ENCODE measurements at places on chromosomes 2 and 18. TPM values are rescaled to one million over a fixed set of nuclear protein-coding genes. Genes with fewer than 3 reads are reported as not detected.

DNA sequence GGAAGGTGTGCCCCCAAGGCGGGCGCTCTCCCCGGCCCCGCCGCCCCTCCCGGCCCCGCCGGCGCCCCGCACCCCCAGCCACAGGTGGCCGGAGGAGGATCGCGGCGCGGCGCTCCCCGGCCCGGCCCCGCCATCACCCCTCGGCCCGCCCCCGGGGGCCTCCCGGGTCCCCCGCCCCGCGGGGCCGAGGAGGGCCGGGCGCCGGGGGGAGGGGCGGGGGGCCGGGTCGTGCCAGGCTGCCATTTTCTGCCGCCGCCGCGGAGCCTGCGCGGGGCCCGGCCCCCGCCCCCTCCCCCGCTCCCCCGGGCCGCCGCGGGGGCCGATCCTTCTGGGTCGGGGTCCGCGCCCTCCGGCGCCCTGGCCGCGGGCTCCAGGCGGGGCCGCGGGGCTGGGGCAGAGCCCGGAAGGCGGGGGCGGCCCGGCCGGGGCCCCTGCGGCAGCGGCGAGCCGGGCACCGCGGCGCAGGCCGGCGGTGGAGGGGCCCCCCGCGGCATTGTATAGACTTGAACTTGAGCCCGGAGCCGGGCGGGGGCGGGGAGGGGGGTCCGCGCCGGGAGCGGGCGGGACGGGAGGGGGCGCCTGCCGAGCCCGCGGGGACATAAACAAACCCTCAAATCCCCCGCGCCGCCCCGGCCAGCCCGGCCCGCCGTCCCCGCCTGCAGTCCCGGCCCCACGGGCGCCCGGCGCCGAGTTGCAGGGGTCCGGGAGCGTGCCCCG lies 556 bp downstream of the DNMT3A start:
- no peak for DNase-seq
- no peaks in the 10 kb centered on the region for H3K27me3 ChIP-seq
- peaks cover 35% of the 10 kb centered on the region for H3K4me1 ChIP-seq
- H3K27ac ChIP-seq, result no peak overlapping the region

DNA sequence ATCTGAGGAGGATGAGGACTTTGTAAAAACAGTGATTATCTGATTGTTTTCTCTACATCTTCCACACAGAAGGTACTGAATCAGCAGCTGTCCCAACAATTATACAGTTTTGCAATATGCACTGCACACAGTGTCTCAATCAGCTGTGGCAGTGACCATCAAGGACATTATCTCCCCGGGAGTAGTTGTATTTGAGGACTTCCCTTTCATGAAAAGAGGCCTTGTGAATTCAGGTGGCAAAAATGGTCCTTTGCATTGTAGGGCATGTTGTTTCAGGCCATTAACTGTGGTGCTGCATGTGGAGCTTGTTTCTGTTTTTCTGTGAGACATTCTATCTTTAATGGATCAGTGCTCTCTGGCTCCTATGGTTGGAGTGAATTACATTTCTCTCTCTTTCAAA lies 779.4 kb upstream of the FSHR start:
- no peaks in the 10 kb centered on the region for H3K4me1 ChIP-seq
- no peak overlapping the region for H3K27ac ChIP-seq
- DNase-seq, result no peak
- no peaks in the 10 kb centered on the region for H3K27me3 ChIP-seq
- H3K4me3 ChIP-seq, result no peak overlapping the region

DNA sequence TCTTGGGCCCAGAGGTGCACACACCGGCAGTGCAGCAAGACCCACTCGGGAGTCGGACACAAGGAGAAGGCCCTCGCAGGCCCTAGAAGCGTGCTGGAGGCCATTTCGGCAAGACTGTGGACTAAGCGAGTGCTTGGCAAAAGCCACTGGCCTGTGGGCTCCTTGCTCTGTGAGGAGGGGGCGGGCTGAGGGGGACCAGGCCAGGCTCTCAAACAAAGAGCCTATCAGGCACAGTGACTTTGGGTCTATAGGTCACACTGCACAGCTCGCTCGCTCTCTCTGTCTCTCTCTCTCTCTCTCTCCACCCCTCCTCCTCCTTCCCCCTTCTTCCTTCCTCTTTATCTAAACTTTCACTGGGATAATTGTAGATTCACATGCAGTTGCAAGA lies 23.6 kb upstream of the ZCCHC2 start:
- no peak for DNase-seq
- H3K27me3 ChIP-seq, result no peaks in the 10 kb centered on the region
- no peak overlapping the region for H3K4me3 ChIP-seq
- no peaks in the 10 kb centered on the region for H3K4me1 ChIP-seq

The MDH1B gene
- 0.15 TPM for polyA plus RNA-seq

DNA sequence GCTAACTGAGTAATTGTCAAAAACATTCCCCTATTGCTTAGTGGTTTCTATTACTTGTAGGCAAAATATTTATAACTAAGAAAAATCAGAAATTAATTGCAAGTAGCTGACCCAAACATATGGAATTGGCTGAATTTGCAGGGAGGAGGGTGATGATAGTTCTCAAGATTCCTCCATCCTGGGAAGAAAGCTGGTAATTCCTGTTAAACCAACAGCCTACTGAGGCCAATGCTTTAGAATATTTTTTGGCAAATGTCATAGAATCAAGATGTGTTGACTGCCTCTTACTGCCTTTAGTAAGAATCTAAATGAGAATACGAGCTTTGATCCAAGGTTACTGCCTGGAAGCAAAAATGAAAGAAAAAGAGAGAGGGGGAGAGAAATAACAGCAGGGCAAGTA lies 120.0 kb downstream of the COL6A3 start:
- H3K27ac ChIP-seq, result no peak overlapping the region
- H3K4me3 ChIP-seq, result no peak overlapping the region
- peaks cover 11% of the 10 kb centered on the region for H3K4me1 ChIP-seq
- DNase-seq, result no peak
- peaks cover 15% of the 10 kb centered on the region for H3K27me3 ChIP-seq
- no peaks in the 10 kb centered on the region for H3K36me3 ChIP-seq

GRCh38 chr2:180893752-180894151 lies 86.7 kb upstream of the UBE2E3 start:
- H3K4me3 ChIP-seq, result no peak overlapping the region
- H3K4me1 ChIP-seq, result no peaks in the 10 kb centered on the region
- H3K27me3 ChIP-seq, result no peaks in the 10 kb centered on the region
- H3K36me3 ChIP-seq, result no peaks in the 10 kb centered on the region
- DNase-seq, result no peak

GRCh38 chr2:176729706-176730569 lies 460.7 kb downstream of the MTX2 start:
- no peak overlapping the region for H3K27ac ChIP-seq
- no peaks in the 10 kb centered on the region for H3K36me3 ChIP-seq
- H3K4me1 ChIP-seq, result no peaks in the 10 kb centered on the region
- DNase-seq, result no peak
- no peaks in the 10 kb centered on the region for H3K27me3 ChIP-seq

GRCh38 chr2:240921311-240921994 lies 15.3 kb downstream of the CROCC2 start:
- H3K36me3 ChIP-seq, result no peaks in the 10 kb centered on the region
- no peaks in the 10 kb centered on the region for H3K4me1 ChIP-seq
- H3K4me3 ChIP-seq, result no peak overlapping the region
- no peaks in the 10 kb centered on the region for H3K27me3 ChIP-seq

The ST6GAL2 gene
- not detected for polyA plus RNA-seq

DNA sequence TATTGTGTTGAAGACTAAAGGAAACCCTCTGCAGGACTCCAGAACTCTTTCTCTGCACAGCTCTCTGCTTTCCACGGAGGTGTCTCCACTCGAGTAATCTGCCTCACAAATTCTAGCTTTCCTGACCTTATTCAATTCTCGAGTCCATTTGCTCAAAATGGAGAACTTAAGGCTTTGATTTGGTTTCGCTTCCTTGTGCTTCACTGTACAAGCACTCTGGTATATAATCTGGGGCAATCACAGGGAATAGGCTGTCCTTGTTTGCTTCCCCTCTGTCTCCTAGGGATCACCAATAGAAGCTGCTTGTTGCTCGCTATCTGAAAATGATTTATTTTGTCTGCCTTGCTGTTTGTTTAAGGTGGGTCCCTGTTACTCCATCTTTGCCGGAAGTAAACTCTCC lies 129.1 kb upstream of the DOCK10 start:
- DNase-seq, result no peak
- no peak overlapping the region for H3K4me3 ChIP-seq

The KDM3A gene
- polyA plus RNA-seq, result 21.1 TPM

DNA sequence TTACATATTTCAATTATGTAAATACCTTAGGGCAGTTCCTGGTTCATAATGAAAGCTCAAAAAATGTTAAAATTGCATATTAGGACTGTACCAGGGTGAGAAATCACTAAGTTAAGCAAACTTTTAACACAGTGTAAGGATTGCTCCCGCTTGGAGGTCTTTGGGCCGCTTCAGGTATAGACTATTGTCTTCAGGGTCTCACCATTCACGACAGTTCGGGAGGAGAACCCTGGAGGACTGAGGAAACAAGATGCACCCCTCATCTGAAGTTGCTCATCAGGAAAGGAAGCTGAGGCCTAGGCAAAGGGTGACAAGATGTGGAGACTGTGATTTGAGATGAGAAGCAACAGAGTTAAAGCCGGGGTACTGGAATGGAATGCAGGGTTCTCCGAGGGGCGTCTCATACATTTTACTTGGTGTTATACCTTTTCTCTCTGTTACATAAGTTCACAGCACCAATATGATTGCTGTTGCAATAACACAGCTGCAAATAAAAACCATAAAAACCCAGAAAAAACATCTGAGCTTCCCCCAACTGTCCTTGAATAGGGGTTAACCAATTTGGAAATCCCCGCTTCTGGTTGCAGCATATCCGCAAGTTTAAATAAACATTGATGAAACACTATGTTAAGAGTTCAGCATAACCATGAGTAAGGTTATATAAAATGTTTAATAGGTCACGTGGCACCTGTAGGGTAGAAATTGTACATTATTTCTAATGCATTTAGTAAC lies 40.1 kb downstream of the FBXO48 start:
- H3K36me3 ChIP-seq, result no peaks in the 10 kb centered on the region
- H3K27ac ChIP-seq, result peak overlapping the region; percentile 17
- no peak for DNase-seq
- no peak overlapping the region for H3K4me3 ChIP-seq
- no peaks in the 10 kb centered on the region for H3K27me3 ChIP-seq
- H3K4me1 ChIP-seq, result peaks cover 50% of the 10 kb centered on the region

GRCh38 chr2:5369510-5369909 lies 322.7 kb upstream of the SOX11 start:
- no peaks in the 10 kb centered on the region for H3K4me1 ChIP-seq
- H3K36me3 ChIP-seq, result no peaks in the 10 kb centered on the region
- no peak overlapping the region for H3K4me3 ChIP-seq
- no peak overlapping the region for H3K27ac ChIP-seq
- H3K27me3 ChIP-seq, result no peaks in the 10 kb centered on the region

The FTCDNL1 gene
- polyA plus RNA-seq, result 1.4 TPM

The INHBB gene
- polyA plus RNA-seq, result not detected

- H3K4me1 ChIP-seq, result no peaks in the 10 kb centered on the region
- H3K27me3 ChIP-seq, result no peaks in the 10 kb centered on the region
- H3K27ac ChIP-seq, result no peak overlapping the region
- H3K36me3 ChIP-seq, result no peaks in the 10 kb centered on the region
- no peak overlapping the region for H3K4me3 ChIP-seq
Measured at GRCh38 chr18:1292167-1292566, 387.5 kb downstream of the ADCYAP1 start.

- no peaks in the 10 kb centered on the region for H3K27me3 ChIP-seq
- no peaks in the 10 kb centered on the region for H3K36me3 ChIP-seq
- DNase-seq, result no peak
- no peak overlapping the region for H3K27ac ChIP-seq
- H3K4me3 ChIP-seq, result no peak overlapping the region
- H3K4me1 ChIP-seq, result no peaks in the 10 kb centered on the region
Measured at GRCh38 chr2:29039718-29040480, 34.4 kb downstream of the PCARE start.

GRCh38 chr18:76855594-76855993 lies 33.2 kb downstream of the ZNF236 start:
- H3K4me3 ChIP-seq, result no peak overlapping the region
- no peak for DNase-seq
- H3K4me1 ChIP-seq, result peaks cover 11% of the 10 kb centered on the region
- H3K27me3 ChIP-seq, result no peaks in the 10 kb centered on the region
- H3K36me3 ChIP-seq, result no peaks in the 10 kb centered on the region
- no peak overlapping the region for H3K27ac ChIP-seq

The OTX1 gene
- polyA plus RNA-seq, result not detected

GRCh38 chr18:61581578-61582201 lies 248.5 kb downstream of the CDH20 start:
- H3K4me1 ChIP-seq, result peaks cover 5% of the 10 kb centered on the region
- no peaks in the 10 kb centered on the region for H3K36me3 ChIP-seq
- no peak overlapping the region for H3K27ac ChIP-seq
- no peak overlapping the region for H3K4me3 ChIP-seq
- peak; percentile 45 for DNase-seq

GRCh38 chr2:144357623-144358373 lies 162.1 kb downstream of the ZEB2 start:
- no peaks in the 10 kb centered on the region for H3K4me1 ChIP-seq
- H3K4me3 ChIP-seq, result no peak overlapping the region
- H3K36me3 ChIP-seq, result no peaks in the 10 kb centered on the region
- no peaks in the 10 kb centered on the region for H3K27me3 ChIP-seq

DNA sequence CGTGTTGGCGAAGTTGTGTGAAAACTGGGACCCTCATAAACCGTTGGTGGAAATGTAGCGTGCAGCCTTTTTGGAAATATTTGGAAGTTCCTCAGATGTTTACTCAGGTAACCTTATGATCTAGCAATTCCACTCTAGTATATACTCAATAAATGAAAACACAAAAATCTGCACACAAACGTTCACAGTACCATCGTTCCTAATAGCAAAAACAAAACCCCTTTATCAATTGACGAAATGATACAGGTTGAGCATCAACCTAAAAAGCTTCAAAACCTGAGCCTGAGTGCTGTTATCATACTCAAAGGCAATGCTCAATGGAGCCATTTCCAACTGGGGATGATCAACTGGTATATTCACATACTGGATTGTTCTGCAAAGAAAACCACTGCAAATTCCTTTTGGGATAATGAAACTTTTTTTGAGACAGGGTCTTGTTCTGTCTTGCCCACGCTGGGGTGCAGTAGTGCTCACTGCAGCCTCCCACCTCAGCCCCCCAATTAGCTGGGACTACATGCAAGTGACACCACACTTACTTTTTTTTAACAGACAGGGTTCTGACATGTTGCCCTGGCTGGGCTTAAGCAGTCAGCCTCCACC lies 777 bp upstream of the C18orf32 start:
- H3K27me3 ChIP-seq, result no peaks in the 10 kb centered on the region
- peak overlapping the region; percentile 75 for H3K4me3 ChIP-seq
- H3K4me1 ChIP-seq, result peaks cover 52% of the 10 kb centered on the region
- H3K27ac ChIP-seq, result peak overlapping the region; percentile 78

- no peaks in the 10 kb centered on the region for H3K36me3 ChIP-seq
- no peak overlapping the region for H3K27ac ChIP-seq
- H3K4me1 ChIP-seq, result peaks cover 17% of the 10 kb centered on the region
- no peak for DNase-seq
- H3K4me3 ChIP-seq, result no peak overlapping the region
Measured at GRCh38 chr2:147499785-147500184, 345.0 kb upstream of the ACVR2A start.

The LYG2 gene
- polyA plus RNA-seq, result not detected

- peaks cover 28% of the 10 kb centered on the region for H3K4me1 ChIP-seq
- no peak for DNase-seq
- H3K27me3 ChIP-seq, result no peaks in the 10 kb centered on the region
Measured at GRCh38 chr2:73952499-73953446, 26.1 kb downstream of the DGUOK start.

- H3K4me1 ChIP-seq, result no peaks in the 10 kb centered on the region
- H3K27me3 ChIP-seq, result no peaks in the 10 kb centered on the region
- no peak overlapping the region for H3K4me3 ChIP-seq
Measured at GRCh38 chr18:10336749-10337350, 117.6 kb upstream of the APCDD1 start.

The FEV gene
- polyA plus RNA-seq, result not detected

The BMP10 gene
- not detected for polyA plus RNA-seq
